ENCODE measurements at places on chromosomes 2 and 18. TPM values are rescaled to one million over a fixed set of nuclear protein-coding genes. Genes with fewer than 3 reads are reported as not detected.

- no peak for DNase-seq
- no peaks in the 10 kb centered on the region for H3K27me3 ChIP-seq
- H3K4me3 ChIP-seq: no peak overlapping the region
- H3K27ac ChIP-seq: no peak overlapping the region
Measured at GRCh38 chr18:26468931-26469340, 79.4 kb downstream of the KCTD1 start.

The CNGA3 gene
- total RNA-seq: 0.40 TPM

The RAD51AP2 gene
- total RNA-seq: under 0.01 TPM

The PLB1 gene
- 1.6 TPM for total RNA-seq

The DYTN gene
- not detected for total RNA-seq

DNA sequence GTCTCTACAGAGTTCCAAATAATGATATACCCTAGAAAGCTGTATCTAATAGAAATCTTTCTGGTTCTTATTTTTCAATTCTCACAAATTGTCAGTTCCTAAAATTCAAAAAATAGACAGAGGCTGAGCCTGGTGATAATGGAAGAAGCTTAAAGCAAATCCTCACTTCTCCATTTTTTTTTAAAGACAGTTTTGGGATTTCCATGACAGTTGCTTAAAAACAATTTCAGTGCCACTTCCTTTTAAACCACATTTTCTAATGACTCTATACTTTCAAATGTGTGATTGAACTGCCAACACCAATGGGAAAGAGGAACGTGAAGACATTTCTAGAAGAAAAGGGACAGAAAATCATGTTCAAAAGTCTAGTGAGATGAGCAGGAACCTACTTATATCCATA, 4.0 kb downstream of the GKN2 start:
- no peaks in the 10 kb centered on the region for H3K36me3 ChIP-seq
- H3K4me3 ChIP-seq: no peak overlapping the region
- DNase-seq: peak; percentile 69
- peaks cover 6% of the 10 kb centered on the region for H3K4me1 ChIP-seq
- H3K27me3 ChIP-seq: no peaks in the 10 kb centered on the region
- H3K27ac ChIP-seq: no peak overlapping the region

- no peaks in the 10 kb centered on the region for H3K36me3 ChIP-seq
- peak; percentile 74 for DNase-seq
- H3K4me3 ChIP-seq: no peak overlapping the region
- H3K27ac ChIP-seq: no peak overlapping the region
Measured at GRCh38 chr18:13461936-13462335, 243.4 kb downstream of the LDLRAD4 start.

The SLC35G4 gene
- not detected for total RNA-seq

GRCh38 chr18:34767601-34768027, 57.5 kb downstream of the DTNA start:
- no peaks in the 10 kb centered on the region for H3K27me3 ChIP-seq
- peaks cover under 1% of the 10 kb centered on the region for H3K4me1 ChIP-seq
- H3K36me3 ChIP-seq: peaks cover 11% of the 10 kb centered on the region
- DNase-seq: no peak
- H3K4me3 ChIP-seq: no peak overlapping the region
- no peak overlapping the region for H3K27ac ChIP-seq

DNA sequence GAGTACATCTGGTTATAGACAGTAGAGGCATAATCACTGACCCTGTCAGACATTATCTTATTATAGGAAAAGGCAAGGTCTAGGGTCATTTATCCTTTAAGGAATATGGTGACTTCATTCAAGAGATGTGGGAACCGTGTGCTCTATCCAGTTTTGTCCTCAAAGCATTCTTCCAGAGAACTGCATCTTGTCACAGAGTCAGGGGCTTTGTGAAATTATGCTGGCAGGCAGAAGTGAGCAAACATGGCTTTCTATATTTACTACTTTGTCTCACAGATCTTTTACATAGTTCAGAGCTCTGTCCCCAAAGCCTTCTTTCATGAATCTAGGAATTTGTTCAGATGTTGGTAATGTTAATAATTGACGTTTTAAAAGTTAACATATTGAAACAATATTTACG, 177.4 kb downstream of the ASXL3 start:
- H3K27me3 ChIP-seq: no peaks in the 10 kb centered on the region
- no peak overlapping the region for H3K27ac ChIP-seq
- no peaks in the 10 kb centered on the region for H3K36me3 ChIP-seq
- H3K4me1 ChIP-seq: no peaks in the 10 kb centered on the region
- DNase-seq: no peak

DNA sequence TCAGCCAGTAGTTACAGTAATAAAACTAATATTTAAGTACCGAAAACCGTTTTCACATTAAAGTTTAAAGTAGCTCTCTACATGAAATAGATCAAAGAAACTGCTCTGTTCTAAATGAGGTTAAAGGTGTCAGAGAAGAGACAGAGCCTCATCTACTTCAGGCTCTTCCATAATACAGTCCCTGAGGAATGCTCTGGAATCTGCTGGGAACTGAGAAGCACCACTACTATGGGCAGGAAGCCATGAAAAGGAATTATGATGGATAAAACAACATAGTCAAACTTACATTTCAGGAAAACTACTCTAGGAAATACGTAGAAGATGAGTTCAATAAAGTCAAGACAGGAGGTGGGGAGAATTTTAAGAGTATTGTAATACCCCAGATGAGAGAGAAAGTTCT, 60.0 kb downstream of the ROCK1 start:
- no peak overlapping the region for H3K4me3 ChIP-seq
- H3K27me3 ChIP-seq: no peaks in the 10 kb centered on the region
- no peak overlapping the region for H3K27ac ChIP-seq
- no peaks in the 10 kb centered on the region for H3K4me1 ChIP-seq

DNA sequence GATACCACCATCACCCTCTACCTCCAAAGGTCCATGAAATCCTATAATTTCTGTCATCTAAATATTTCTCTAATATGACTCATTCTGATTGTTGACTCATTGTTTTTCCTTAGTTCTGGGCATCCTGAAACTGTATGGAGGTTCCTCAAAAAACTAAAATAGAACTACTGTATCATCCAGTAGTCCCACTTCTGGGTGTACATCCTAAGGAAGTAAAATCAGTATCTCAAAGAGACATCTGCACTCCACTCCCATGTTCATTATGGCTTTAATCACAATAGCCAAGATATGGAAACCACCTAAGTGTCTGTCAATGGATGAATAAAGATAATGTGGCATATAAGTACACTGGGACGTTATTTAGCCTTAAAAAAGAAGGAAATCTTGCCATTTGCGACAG, 125.8 kb upstream of the MYO3B start:
- H3K36me3 ChIP-seq: peaks cover 2% of the 10 kb centered on the region
- no peak overlapping the region for H3K27ac ChIP-seq
- H3K4me3 ChIP-seq: no peak overlapping the region
- H3K27me3 ChIP-seq: no peaks in the 10 kb centered on the region
- H3K4me1 ChIP-seq: no peaks in the 10 kb centered on the region

The PPP1R1C gene
- total RNA-seq: 0.40 TPM

DNA sequence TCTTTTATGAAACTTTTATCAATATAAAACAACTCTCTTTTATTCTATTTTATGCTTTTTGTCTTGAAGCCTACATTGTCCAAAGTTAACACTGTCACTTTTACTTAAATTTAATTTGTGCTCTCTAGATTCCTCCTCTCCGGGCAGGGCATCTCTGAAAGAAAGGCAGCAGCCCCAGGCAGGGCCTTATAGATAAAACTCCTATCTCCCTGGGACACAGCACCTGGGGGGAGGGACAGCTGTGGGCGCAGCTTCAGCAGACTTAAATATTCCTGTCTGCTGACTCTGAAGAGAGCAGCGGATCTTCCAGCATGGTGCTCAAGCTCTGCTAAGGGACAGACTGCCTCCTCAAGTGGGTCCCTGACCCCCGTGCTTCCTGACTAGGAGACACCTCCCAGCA, 447.7 kb upstream of the FANCL start:
- no peak for DNase-seq
- no peaks in the 10 kb centered on the region for H3K27me3 ChIP-seq
- no peak overlapping the region for H3K4me3 ChIP-seq
- H3K4me1 ChIP-seq: no peaks in the 10 kb centered on the region

DNA sequence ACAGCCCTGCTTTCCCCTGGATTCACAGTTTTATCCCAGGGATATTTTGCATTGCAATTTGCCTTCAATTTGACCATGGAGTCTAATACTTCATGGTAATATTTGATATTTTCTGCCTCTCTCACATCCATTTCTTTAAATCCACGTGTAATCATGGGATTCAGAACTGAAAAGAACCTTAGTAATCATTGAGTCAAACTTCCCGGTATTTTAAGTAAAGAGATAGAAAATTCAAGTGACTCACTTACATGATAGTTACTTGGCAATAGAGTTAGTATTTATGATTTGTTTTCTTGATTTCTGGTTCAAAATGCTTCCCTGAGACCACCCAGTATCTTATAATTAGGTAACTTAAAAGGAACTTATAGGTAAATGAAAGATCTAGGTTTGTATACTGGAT, 33.7 kb upstream of the CDC42EP3 start:
- H3K4me3 ChIP-seq: no peak overlapping the region
- H3K4me1 ChIP-seq: no peaks in the 10 kb centered on the region
- H3K36me3 ChIP-seq: no peaks in the 10 kb centered on the region
- H3K27me3 ChIP-seq: no peaks in the 10 kb centered on the region
- DNase-seq: no peak

DNA sequence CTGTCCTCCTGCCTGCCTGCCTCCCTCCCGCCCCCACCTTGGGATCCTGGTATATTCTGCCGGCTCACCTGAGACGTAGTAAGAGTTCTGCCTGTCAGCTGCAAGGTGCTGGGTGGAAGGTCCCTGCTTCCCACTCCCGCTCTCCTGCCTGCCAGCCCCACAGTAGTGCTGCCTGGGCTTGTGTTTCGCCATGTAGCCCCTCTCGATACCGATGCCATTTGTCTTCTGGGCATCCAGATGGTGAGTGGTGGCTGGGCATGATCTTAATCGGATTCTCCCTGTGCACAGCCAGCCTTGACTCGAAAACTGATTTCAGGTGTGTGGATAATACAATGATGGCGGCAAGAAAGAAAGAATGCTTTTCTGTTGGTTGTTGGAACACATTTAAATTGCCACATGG, 184.9 kb downstream of the AGAP1 start:
- no peak overlapping the region for H3K27ac ChIP-seq
- no peaks in the 10 kb centered on the region for H3K27me3 ChIP-seq
- no peak overlapping the region for H3K4me3 ChIP-seq
- no peaks in the 10 kb centered on the region for H3K36me3 ChIP-seq

- H3K36me3 ChIP-seq: no peaks in the 10 kb centered on the region
- H3K27ac ChIP-seq: no peak overlapping the region
- peaks cover 19% of the 10 kb centered on the region for H3K4me1 ChIP-seq
- H3K4me3 ChIP-seq: no peak overlapping the region
- no peak for DNase-seq
Measured at GRCh38 chr2:122205641-122206040, 450.2 kb downstream of the TSN start.

DNA sequence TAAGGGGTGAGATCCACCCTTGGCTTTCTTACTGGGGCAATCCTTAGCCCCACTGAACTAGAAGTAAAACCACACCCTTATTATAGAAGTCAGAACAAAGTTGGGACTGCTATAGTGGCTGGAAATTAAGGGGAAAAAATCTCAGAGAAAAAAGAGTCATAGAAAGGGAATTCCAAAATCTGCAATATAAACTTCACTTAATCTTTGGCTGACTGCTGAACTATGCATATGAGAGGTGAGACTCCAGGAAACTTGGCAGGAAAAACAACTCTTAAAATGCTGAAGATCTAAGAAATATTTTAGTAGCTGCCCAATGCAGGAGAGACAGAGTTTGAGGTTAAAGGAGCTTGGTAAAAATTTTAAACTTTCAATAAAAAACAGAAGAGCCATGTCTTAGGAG, 201.8 kb upstream of the FN1 start:
- H3K27ac ChIP-seq: no peak overlapping the region
- no peaks in the 10 kb centered on the region for H3K36me3 ChIP-seq
- no peak overlapping the region for H3K4me3 ChIP-seq

The FAM161A gene
- total RNA-seq: 5.3 TPM

DNA sequence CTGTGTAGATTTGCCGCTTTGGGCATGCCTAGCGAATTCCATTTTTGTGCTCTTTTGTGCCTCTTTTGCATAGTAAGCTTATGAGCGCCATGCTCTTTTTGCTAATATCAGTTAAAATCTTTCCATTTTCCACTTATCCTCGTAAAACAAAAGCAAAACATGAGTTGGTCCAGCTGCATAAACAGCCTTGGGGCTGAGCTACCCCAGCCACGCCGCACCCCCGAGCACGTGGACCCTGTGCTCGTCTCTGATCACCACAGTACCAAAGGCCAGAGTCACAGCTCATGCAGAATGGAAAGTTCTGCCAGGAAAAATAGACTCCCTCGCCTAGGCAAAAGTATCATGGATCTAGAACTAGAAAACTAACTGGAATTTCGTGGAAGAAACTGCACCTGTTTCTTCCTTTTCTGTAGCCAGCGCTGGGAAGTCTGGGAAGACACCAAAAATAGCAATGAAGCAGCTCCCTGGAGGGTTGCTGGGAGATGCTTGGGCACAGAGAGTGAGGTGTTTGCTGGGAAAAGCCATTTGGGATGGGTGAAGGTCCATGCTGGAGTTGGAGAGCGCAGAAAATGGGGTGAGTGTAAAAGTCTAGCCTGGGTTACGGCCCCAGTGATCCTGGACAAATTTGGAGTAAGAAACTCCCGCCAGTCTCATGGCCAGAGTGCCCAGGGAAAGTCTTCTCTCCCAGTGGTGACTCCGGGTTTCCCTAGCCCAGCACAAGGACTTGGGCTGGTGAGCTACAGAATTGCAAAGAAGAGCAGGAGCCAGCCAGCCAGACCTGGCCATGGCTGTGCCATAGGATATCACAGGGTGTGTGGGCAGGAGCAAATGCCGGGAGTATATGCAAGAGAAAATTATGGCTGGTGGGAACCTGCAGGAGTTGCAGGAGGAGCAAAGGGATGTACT, 218.4 kb downstream of the GBX2 start:
- no peak overlapping the region for H3K4me3 ChIP-seq
- no peaks in the 10 kb centered on the region for H3K27me3 ChIP-seq
- H3K4me1 ChIP-seq: peaks cover 2% of the 10 kb centered on the region
- no peaks in the 10 kb centered on the region for H3K36me3 ChIP-seq
- no peak overlapping the region for H3K27ac ChIP-seq

DNA sequence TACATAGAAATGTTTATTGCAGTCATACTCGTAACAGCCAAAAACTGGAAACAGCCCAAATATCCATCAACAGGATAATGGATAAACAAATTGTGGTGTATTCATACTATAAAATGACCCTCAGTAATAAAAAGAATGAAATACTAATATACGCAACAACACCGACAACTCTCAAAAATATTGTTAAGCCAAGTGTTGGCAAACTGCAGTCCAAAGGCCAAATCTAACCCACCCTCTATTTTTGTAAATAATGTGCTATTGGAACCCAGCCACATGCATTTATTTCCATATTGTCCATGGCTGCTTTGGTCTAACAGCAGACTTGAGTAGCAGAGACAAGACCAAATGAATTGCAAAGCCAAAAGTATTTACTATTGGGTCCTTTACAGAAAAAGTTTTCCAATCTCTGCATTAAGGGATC, 151.0 kb downstream of the MREG start:
- H3K27ac ChIP-seq: peak overlapping the region; percentile 64
- DNase-seq: peak; percentile 89
- H3K27me3 ChIP-seq: no peaks in the 10 kb centered on the region

The RGPD8 gene
- 10.2 TPM for total RNA-seq

GRCh38 chr18:35803551-35803950, 168.9 kb upstream of the RMP24 start:
- H3K27ac ChIP-seq: no peak overlapping the region
- peak; percentile 54 for DNase-seq
- no peaks in the 10 kb centered on the region for H3K27me3 ChIP-seq
- H3K4me1 ChIP-seq: no peaks in the 10 kb centered on the region

Measured in muscle of leg (tissue), 16 donors.